Peyer's patch (tissue), 4 donors: ENCODE measurements at places on chromosomes 5 and 9. TPM values are rescaled to one million over a fixed set of nuclear protein-coding genes. Genes with fewer than 3 reads are reported as not detected.

- H3K36me3 ChIP-seq, result no peaks in the 10 kb centered on the region
- H3K27me3 ChIP-seq, result no peaks in the 10 kb centered on the region
- no peak overlapping the region for H3K4me3 ChIP-seq
- no peak for DNase-seq
These were observed 38.7 kb upstream of the CDKN2AIPNL start for GRCh38 chr5:134450374-134450773.

The C9orf153 gene
- not detected for total RNA-seq

The RRAGA gene
- 20.6 TPM for total RNA-seq

DNA sequence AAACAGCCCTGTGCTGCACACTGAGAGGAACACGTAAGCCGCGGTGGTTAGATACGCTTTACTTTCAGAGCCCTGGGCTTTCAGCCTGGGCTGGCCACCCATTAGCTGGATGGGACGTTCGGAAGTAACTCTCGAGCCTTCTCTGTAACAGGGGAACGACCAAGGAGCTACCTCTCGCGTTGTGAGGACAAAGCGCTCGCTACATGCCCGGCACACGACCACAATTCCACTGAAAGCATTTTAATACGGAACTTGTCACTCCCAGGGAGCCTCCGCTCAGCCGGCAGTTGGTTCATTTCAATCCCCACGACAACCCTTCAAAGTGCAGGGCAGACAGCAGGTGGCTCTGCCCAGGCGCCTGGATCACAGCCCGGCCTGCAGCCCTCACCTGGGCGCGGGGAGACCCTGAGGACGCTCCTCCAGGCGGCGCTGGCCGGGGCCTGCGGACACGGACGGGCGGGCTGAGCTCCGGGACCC, 368 bp downstream of the SURF1 start:
- no peaks in the 10 kb centered on the region for H3K36me3 ChIP-seq
- no peaks in the 10 kb centered on the region for H3K27me3 ChIP-seq
- H3K27ac ChIP-seq, result peak overlapping the region; percentile 85
- DNase-seq, result peak; percentile 62

DNA sequence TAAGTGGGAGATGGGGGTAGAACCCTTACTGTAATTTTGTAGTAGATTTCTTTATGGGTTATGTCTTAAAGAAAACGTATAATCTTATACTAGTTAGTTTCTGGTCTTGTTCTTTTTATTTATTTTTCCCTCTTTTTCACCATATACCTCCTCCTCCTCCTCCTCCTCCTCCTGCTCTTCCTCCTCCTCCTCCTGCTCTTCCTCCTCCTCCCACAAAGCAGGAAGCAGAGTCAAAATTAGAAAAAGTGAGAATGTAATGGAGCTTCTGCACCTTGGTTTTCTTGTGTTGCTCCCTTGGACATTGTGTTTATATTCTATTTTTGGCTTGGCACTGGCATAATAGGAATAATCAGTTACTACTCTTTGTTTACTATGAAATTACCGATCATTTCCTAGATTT, 4.5 kb downstream of the MACIR start:
- peaks cover 4% of the 10 kb centered on the region for H3K4me1 ChIP-seq
- DNase-seq, result no peak
- no peaks in the 10 kb centered on the region for H3K27me3 ChIP-seq
- no peak overlapping the region for H3K4me3 ChIP-seq
- no peak overlapping the region for H3K27ac ChIP-seq

The C9 gene
- total RNA-seq, result not detected

GRCh38 chr9:124415102-124415851, at the start of gene PSMB7:
Gene PSMB7, minus strand, starts transcription at chr9:124415442. Its CDS starts 17 bp downstream, at chr9:124415425.
- H3K4me3 ChIP-seq, result peak within 1 kb of the TSS; percentile 73
- peak; percentile 97 for DNase-seq
- H3K27me3 ChIP-seq, result no peaks in the 10 kb centered on the region

GRCh38 chr9:132641216-132641615, 28.6 kb downstream of the DDX31 start:
- no peaks in the 10 kb centered on the region for H3K27me3 ChIP-seq
- no peak overlapping the region for H3K27ac ChIP-seq
- no peaks in the 10 kb centered on the region for H3K36me3 ChIP-seq
- no peak for DNase-seq
- no peaks in the 10 kb centered on the region for H3K4me1 ChIP-seq

GRCh38 chr5:99926463-99926862, 608.7 kb upstream of the FAM174A start:
- H3K36me3 ChIP-seq, result no peaks in the 10 kb centered on the region
- no peaks in the 10 kb centered on the region for H3K4me1 ChIP-seq
- no peak for DNase-seq
- H3K27me3 ChIP-seq, result no peaks in the 10 kb centered on the region

GRCh38 chr9:4022435-4023067, 277.3 kb downstream of the GLIS3 start:
- H3K27ac ChIP-seq, result no peak overlapping the region
- no peaks in the 10 kb centered on the region for H3K27me3 ChIP-seq
- DNase-seq, result no peak
- no peak overlapping the region for H3K4me3 ChIP-seq
- H3K36me3 ChIP-seq, result no peaks in the 10 kb centered on the region
- no peaks in the 10 kb centered on the region for H3K4me1 ChIP-seq

GRCh38 chr5:65264420-65264819, 217.3 kb downstream of the ADAMTS6 start:
- H3K27me3 ChIP-seq, result no peaks in the 10 kb centered on the region
- no peak for DNase-seq
- H3K27ac ChIP-seq, result no peak overlapping the region

DNA sequence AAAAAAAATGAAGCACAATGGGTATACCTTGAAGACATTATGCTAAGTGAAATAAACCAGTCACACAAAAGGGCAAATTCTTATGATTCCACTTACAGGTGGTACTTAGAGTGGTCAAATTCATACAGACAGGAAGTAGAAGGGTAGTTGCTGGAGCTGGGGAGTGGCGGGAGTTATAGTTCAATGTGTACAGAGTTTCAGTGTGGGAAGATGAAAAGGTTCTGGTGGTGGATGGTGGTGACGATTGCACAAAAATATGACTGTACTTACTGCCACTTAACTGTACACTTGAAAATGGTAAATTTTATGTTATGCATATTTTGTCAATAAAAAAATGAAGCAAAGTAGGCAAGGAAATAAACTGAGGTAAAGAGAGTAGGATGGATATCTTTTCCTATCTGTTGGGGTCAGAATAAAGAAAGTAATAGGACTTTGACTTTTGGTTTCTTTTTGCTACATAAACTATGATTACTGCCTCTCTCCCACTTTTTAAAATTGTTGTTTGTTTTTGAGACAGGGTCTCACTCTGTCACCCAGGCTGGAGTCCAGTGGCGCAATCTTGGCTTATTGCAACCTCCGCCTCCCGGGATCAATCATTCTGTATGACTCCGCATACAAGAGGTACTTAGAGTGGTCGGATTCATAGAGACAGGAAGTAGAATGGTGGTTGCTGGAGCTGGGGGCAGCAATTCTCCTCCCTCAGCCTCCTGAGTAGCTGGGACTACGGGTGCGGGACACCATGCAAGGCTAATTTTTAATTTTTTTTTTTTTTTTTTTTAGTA, 4.0 kb upstream of the PSAT1 start:
- no peak overlapping the region for H3K4me3 ChIP-seq
- H3K27me3 ChIP-seq, result no peaks in the 10 kb centered on the region
- no peak for DNase-seq
- H3K36me3 ChIP-seq, result no peaks in the 10 kb centered on the region
- H3K27ac ChIP-seq, result no peak overlapping the region
- H3K4me1 ChIP-seq, result peaks cover 16% of the 10 kb centered on the region

The GBGT1 gene
- total RNA-seq, result 14.6 TPM

The RNF180 gene
- 5.3 TPM for total RNA-seq

GRCh38 chr9:4661611-4662010, 483 bp upstream of the PLPP6 start:
- H3K27me3 ChIP-seq, result no peaks in the 10 kb centered on the region
- peaks cover 24% of the 10 kb centered on the region for H3K4me1 ChIP-seq
- peak overlapping the region; percentile 72 for H3K4me3 ChIP-seq
- H3K27ac ChIP-seq, result peak overlapping the region; percentile 85
- no peak for DNase-seq

The NUTM2G gene
- total RNA-seq, result not detected

DNA sequence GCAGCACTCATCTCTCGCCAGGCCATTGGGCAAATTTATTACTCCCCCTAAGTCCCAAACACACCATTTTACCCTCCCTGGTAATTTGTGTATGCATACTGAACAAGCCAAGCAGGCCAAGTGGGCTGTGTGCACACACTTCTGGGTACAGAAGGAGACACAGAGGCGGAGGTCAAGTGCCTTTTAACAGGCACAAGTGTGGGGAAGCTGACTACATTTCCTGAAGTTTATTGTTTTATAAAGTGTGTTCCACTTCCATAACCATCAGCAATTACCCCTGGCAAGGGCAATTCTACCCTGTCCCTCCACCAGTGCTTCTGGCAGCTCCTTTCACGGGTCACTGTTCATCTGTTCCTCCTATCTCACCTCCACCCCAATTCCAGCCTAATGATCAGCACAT, 93.9 kb downstream of the SETX start:
- peaks cover 40% of the 10 kb centered on the region for H3K36me3 ChIP-seq
- no peaks in the 10 kb centered on the region for H3K27me3 ChIP-seq
- no peak overlapping the region for H3K27ac ChIP-seq
- H3K4me3 ChIP-seq, result no peak overlapping the region
- no peak for DNase-seq
- peaks cover 5% of the 10 kb centered on the region for H3K4me1 ChIP-seq

The PCDHA11 gene
- total RNA-seq, result 5.8 TPM

The OR1Q1 gene
- not detected for total RNA-seq

- H3K4me1 ChIP-seq, result no peaks in the 10 kb centered on the region
- no peak overlapping the region for H3K4me3 ChIP-seq
These were observed 41.7 kb upstream of the DHFR start for GRCh38 chr5:80696450-80696849.

DNA sequence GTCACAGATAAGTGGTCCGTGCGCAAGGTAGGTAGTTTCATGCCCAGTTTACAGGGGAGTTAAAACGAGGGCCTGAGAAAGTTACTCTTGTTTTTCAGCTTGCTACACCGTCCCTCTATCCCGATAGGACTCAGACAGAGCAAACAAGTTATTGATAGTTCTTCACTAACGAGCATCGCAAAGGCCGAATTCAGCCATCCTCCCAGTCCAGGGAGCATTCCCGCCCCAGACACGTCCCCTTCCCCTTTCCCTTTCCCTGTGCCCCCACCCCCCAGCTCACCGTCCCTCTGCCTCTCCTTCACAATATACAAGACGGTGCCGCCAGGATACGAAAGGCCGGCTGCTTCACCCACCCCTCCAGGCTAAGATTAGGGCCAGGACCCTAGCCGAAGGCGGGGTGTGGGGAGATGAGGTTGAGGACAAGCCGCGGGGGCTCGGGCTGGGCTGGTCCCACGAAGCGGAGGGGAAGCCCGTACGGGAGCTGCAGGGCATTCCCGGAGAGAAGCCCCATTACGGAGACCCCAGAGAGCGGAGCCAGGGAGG, 599 bp downstream of the KIAA1191 start:
- peak overlapping the region; percentile 96 for H3K4me3 ChIP-seq
- H3K36me3 ChIP-seq, result peaks cover 19% of the 10 kb centered on the region
- H3K4me1 ChIP-seq, result no peaks in the 10 kb centered on the region

- peak; percentile 69 for DNase-seq
- H3K27me3 ChIP-seq, result no peaks in the 10 kb centered on the region
- H3K4me1 ChIP-seq, result peaks cover 20% of the 10 kb centered on the region
- H3K27ac ChIP-seq, result peak overlapping the region; percentile 92
- H3K4me3 ChIP-seq, result no peak overlapping the region
- H3K36me3 ChIP-seq, result no peaks in the 10 kb centered on the region
These were observed 22.3 kb downstream of the FAM78A start for GRCh38 chr9:131253891-131254491.

- no peak for DNase-seq
- no peak overlapping the region for H3K4me3 ChIP-seq
- H3K27me3 ChIP-seq, result no peaks in the 10 kb centered on the region
- no peaks in the 10 kb centered on the region for H3K36me3 ChIP-seq
- H3K4me1 ChIP-seq, result no peaks in the 10 kb centered on the region
- H3K27ac ChIP-seq, result no peak overlapping the region
These were observed 9.2 kb upstream of the ZNF354A start for GRCh38 chr5:178739452-178740180.

The HSD17B3 gene
- 1.6 TPM for total RNA-seq

DNA sequence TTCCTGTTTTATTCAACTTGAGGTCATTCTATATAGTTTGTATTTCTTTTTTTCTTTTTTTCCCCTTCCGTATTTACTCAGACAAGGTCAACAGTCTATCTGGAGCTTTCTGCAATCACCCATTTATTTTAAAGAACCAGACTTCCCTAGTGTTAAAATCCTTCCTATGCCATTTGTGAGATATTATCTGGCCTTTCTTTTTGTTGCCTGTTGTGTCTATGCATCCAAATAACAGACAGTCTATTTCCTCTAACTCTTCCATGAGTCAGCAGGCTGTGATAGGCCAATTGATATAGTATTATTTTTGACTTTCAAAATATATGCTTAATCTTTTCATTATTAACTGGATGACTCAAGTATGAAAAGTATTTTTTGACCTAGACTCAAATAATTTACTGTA, 291.2 kb upstream of the PTPRD start:
- no peaks in the 10 kb centered on the region for H3K27me3 ChIP-seq
- H3K4me1 ChIP-seq, result no peaks in the 10 kb centered on the region
- H3K4me3 ChIP-seq, result no peak overlapping the region
- no peaks in the 10 kb centered on the region for H3K36me3 ChIP-seq

DNA sequence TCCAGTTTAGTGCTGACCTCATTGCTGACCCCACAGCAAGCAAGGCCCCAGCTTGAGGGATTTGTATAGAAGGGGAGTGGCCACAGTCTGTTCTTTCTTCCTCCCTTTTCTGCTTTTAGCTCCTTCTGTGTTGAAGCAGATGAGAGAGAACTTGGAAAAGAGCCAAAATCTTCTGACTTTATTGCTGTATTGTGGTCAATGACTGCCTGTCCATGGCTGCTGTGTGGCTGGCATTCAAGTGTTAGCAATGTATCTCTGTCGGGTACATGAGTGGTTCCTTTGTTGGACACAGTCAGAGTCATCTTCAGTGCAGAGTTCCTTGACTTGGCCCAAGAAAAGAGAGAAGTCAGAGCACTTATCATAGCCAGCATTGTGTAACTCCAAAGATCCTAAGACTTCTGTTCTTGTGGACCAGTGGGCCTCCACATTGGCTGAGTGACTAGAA, 154.1 kb downstream of the LRRC70 start:
- no peak for DNase-seq
- H3K36me3 ChIP-seq, result no peaks in the 10 kb centered on the region
- H3K4me3 ChIP-seq, result no peak overlapping the region
- H3K4me1 ChIP-seq, result no peaks in the 10 kb centered on the region
- no peaks in the 10 kb centered on the region for H3K27me3 ChIP-seq
- no peak overlapping the region for H3K27ac ChIP-seq

DNA sequence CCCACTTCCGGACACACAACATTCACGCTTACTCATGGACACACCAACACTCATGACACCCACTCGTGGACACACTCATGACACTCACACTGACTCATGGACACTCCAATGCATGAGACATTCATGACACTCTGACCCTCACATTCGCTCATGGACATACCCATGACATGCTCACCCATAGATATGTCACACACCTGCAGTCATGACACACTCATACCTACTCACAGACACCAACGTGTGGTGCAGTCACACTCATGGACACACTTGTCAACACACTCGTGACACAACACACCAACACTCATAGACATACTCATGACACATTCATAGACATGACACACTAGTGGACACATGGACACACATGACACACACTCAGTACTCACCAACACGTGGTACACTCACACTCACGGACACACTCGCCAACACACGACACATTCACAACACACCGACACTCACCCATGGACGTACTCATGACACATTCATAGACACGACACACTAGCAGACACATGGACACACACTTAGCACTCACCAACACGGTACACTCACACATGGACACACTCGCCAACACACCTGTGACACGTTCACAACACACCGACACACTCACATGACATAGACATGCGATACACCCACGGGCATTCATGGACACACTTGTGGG, 73.4 kb downstream of the PHF2 start:
- no peaks in the 10 kb centered on the region for H3K27me3 ChIP-seq
- no peak overlapping the region for H3K4me3 ChIP-seq
- H3K36me3 ChIP-seq, result no peaks in the 10 kb centered on the region
